Fibroblast of skin of back (primary cell): ENCODE measurements at places on chromosomes 13 and 19.

DNA sequence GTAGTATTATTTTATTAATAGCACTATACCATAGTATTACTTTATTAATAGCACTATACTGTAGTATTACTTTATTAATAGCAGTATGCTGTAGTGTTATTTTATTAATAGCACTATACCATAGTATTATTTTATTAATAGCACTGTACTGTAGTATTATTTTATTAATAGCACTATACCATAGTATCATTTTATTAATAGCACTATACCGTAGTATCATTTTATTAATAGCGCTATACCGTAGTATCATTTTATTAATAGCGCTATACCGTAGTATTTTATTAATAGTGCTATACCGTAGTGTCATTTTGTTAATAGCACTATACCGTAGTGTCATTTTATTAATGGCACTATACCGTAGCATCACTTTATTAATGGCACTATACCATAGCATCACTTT, 191.8 kb downstream of the GPC6 start:
- no peak for DNase-seq

GRCh38 chr13:109256866-109257760, 529.3 kb downstream of the IRS2 start:
- peak; percentile 98 for DNase-seq

DNA sequence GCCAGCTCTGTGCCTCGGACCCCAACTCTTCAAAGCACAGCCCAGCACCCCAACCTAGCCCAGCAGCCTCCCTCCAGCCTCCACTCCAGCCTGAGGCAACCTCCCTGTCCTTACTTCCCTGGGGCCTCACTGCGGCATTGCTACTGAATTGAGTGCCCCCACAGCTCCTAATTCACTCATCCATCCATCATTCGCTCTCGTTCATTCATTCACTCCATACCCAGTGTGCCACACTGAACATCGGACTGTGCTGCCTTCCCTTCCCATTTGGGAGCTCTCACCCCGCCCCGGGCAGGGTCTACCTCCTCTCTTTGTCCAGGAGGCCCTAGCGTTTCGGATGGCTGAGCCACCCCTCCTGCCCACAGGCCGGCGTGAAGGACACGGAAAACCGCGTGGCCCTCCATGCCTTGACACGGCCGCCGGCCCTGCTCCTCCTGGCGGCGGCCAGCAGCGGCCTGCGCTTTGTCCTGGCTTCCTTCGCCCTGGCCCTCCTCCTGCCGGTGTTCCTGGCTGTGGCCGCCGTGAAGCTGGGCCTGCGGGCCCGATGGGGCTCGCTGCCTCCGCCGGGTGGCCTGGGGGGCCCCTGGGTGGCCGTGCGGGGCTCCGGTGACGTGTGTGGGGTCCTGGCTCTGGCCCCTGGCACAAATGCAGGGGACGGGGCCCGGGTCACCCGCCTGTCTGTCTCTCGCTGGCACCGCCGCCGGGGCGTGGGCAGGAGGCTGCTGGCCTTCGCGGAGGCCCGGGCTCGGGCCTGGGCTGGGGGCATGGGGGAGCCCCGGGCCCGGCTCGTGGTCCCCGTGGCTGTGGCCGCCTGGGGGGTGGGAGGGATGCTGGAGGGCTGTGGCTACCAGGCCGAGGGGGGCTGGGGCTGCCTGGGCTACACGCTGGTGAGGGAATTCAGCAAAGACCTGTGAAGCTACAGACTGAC, 1.3 kb downstream of the NAT14 start:
- DNase-seq, result no peak

DNA sequence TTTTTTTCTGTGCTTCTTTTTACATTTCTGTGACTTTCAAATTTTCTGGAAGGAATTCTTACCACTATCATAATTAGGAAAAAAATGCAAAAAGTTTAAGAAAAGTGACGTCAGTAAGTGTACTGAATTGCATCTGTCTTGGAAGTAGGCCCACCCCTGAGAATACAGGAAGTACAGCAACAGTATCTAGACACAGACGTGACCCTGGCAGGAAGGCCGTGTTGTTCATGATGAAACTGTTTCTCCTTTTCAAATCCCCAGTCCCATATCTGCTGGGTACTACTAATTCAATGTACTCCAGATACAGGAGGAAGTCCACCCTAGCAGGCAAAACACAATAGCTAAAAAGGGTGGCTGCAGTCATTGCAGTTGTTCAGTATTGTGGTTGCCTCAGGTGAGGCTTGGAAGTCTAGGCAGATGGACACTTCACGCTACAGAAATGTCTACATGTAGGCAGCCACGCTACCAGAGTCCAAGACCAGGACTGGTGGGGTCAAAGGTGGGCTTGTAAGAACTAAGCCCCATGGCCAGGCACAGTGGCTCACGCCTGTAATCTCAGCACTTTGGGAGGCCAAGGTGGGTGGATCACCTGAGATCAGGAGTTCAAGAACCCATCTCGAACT, 49.6 kb upstream of the MED4 start:
- DNase-seq, result peak; percentile 12

DNA sequence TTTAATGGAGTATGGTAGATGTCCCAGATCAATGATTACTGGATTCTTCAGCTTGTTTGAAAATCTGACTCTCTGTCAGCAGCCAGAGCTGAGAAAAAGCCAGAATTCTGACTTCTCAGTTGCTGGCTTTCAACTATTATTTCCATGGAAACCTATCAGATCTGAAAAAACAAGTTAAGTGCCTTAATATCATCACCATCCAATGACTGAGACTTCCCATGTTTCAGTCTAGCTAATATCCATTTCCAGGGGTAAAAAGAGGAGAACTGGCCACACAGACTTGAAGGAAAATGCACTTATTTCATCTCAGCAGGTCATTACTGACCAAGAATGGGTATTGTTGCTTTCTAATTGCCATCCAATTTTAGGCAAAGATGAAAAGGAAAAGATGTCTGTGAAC, 75.2 kb downstream of the TNFSF11 start:
- no peak for DNase-seq

- DNase-seq, result peak; percentile 98
Measured at GRCh38 chr19:36182612-36183244, 30.5 kb upstream of the COX7A1 start.

GRCh38 chr19:38726761-38727301, 17.4 kb downstream of the CAPN12 start:
- DNase-seq, result no peak

- DNase-seq, result no peak
Measured at GRCh38 chr13:75417012-75417384, 65.0 kb downstream of the TBC1D4 start.

DNA sequence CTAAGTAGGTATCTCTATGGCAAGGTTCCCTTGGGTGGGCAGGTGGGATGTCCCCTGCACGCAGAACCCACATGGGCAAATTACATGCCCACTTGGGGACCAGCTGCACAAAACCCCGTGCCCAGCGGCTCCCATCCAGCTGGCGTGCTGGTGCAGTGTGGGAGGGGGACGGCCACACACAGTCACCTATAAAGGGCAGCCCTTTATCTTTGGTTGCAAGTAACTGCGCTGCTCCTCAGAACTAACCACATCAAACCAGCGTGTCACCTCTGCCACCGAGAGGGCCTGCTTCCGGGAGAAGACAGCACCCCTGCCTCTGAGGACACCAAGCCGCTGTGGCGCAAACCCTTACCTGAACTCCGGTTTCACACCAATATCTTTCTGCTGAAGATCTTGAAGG, 32.2 kb downstream of the ANKRD27 start:
- DNase-seq, result no peak

DNA sequence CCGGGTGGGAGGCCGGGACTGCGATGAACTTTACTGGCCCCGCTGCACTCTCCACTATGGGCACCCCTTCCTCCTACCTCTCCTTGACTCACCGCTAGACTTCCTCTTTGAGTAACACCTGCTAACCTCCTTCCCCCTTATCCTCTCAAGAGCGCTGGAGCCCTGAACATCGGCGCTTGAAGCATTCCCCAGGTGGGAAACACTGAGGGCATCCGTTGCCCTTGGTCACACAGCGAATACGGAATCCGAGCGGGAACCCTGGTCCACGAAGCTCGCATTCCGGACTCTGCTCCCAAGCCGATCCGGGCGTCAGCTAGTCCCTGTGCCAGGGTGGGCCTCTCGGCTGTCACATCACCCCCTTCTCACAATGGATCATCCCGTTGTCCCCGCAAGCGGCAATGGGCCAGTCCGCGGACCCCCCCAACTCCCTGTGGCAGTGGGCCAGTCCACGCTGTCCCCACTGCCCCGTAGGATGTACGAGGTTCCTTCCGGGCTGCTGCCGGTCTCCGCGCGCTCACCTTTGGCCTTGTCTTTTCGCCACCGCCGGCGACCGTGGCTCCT, 4.2 kb downstream of the LIPE start:
- no peak for DNase-seq

- no peak for DNase-seq
Measured at GRCh38 chr19:940591-941291, 14.9 kb downstream of the ARID3A start.

- DNase-seq, result peak; percentile 35
Measured at GRCh38 chr13:48954081-48954480, 21.6 kb upstream of the FNDC3A start.

GRCh38 chr13:27171244-27171826, at the start of gene USP12:
Gene USP12 (minus strand): TSS chr13:27171811. CDS start chr13:27171639, 172 bp downstream.
- DNase-seq, result no peak

DNA sequence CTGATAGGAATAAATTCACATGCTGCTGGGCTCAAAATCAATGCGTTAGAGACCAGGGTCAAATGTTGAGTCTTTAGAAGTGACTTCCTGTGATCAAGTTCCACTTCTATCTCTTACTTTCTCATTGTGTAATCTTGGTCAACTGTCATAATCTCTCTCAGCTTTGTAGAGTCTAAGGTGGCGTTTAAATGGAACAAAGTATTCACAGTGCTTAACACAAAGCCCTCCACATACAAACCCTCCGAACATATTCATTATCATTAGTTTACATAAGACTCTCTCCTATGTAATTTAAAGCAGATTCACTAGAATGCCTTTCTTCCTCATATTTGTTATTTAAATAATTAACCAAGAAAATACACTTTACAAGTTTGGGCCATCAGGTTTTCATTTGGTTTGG, 1044.1 kb downstream of the EFNB2 start:
- no peak for DNase-seq

- no peak for DNase-seq
Measured at GRCh38 chr19:3518659-3519058, 12.5 kb downstream of the FZR1 start.

DNA sequence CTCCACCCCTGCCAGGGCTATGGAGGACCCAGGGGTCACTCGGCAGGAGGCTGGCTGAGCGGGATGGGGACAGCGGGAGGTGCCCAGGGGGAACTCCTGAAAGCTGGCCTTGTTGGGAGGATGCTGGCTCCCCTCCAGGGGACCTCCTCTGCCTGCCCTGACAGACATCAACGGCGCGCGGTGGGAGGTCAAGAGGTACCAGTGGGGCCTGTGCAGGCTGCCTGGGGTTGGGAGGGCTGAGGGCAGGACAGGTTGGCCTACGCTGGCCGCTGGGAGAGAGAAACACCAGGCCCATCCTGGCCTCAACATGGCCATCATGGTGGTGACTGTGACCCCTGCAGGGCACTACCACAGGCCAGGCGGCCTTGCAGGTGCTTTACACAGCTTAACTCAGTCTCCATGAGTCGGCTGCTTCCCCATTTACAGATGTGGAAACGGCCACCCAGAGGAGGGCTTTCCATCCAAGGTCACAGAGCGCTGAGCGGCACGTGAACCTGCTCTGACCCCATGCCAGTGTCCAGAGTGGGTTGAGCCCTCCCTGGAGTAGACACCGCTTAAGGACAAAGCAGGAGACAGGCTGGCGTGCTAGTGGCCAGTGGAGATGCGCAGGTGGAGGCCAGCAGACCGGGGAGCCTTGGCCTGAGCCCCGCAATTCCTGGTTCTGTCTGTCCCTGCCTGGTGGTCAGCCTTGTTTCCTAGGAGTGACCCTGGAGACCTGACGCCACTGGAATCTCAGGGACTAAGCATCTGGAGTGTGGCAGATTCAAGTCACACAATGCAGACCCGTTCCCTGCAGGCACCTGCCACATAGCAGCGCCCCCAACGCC, 27.6 kb downstream of the CEBPG start:
- DNase-seq, result no peak

DNA sequence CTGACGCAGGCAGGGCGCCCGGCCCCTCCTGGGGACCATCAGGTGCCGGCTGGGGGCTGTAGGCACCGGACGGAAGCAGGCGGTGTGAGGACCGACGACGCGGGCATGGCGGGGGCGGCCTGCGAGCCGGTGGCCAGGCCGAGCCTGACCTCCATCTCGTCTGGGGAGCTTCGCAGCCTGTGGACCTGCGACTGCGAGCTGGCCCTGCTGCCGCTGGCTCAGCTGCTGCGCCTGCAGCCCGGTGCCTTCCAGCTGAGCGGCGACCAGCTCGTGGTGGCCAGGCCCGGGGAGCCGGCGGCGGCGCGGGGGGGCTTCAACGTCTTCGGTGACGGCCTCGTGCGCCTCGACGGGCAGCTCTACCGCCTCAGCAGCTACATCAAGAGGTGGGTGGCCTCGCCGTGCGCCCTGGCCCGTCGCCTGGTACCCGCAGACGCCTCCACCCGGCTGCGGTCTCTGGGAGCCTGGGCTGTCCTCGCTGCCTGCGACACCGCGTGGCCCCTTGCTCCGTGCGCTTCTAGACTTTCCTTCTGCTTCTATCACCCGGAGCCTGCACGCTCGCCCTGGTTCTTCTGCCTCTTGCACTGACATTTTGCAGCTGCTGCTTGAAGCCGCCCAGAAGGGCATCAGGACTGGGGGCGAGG, 460 bp downstream of the MEDAG start:
- no peak for DNase-seq

DNA sequence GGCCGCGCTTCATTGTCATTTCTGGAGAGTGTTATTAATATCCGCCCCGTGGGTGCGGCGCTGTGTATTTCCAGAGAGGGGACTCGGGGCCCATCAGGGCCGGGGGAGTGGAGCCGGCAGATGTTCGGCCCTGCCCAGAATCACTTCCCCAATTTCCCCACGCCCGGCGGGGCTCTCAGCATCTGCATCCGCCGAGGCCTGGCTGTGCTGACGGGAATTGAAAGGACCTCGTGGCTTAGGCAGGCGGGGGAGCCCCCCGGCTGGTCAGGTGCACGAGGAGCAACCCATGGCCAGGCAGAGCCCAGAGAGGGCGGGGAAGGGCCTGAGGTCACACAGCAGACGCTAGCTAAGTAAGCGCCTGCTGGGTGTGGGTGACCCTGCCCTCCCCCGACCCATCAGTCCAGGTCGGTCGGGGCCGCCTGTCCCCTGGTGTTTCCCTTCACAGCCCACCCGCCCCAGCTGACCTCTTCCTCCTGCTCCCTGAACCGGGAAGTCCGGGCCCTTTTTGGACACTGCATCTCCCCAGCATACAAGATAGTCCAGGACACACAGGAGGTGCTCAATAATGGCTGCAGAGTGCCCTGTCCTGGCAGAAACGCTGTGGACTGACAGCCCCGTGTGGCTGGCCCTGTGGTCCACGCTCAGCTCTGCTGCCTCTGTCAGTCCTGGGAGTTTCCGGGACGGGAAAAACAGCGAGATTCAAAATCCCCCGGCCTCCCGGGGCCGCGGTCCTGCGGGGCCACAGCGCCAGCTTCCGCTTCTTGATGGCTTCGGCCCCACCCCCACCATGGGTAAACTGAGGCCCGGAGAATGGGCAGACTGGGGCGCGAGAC, 22.1 kb downstream of the ARID3A start:
- no peak for DNase-seq
